Activated CD4-positive, alpha-beta T cell treated with anti-CD3 and anti-CD28 coated beads, Interleukin-2, amount 50 U/mL, for 1 hour (primary cell): ENCODE measurements at places on chromosomes 7 and 10.

- DNase-seq = no peak
Measured at GRCh38 chr10:131451407-131452015, 140.0 kb upstream of the TCERG1L start.

- no peak for DNase-seq
Measured at GRCh38 chr7:153408360-153409335, 643.5 kb upstream of the DPP6 start.

GRCh38 chr7:112286250-112287086, 80.0 kb downstream of the ZNF277 start:
- DNase-seq = no peak

GRCh38 chr10:101536800-101537199, 51.3 kb downstream of the POLL start:
- DNase-seq = no peak

- DNase-seq = no peak
Measured at GRCh38 chr7:118615-119391, 73.6 kb upstream of the FAM20C start.

DNA sequence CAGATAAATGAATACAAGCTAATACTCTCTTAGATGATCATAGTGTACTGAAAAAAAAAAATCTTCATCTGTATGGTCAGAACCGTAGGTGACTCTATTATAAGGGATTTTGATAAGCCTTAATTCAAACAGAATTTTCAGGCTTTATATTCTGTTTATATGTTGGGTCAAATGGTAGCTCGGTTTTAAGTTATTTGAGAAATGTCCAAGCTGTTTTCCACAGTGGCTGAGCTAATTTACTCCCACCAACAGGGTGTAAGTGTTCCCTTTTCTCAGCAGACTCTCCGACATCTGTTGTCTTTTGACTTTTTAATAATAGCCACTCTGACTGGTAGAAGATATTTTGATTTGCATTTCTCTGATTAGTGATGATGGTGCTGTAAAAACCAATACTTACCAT, 328.8 kb upstream of the MAGI2 start:
- no peak for DNase-seq

GRCh38 chr7:135194494-135195095, 16.7 kb downstream of the WDR91 start:
- DNase-seq = no peak

GRCh38 chr10:84292502-84292901, 35.9 kb upstream of the CCSER2 start:
- DNase-seq = no peak

GRCh38 chr7:114755856-114756255, 166.0 kb upstream of the MDFIC start:
- DNase-seq = no peak

DNA sequence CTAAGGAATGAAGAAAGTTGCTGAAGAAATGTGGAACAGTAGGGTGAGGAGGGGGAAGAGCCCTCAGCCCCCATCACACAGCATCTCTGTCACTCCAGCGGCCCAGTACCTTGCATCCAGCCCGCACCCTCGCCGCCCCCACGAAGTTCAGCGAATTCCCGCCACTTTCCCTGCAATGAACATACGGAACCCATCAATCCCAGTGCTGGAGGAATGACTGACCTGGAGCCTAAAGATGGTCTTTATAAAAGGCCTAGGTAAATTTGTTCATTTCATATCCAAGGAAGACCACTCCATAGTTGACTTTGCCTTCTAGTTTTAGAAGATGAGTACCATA, 779 bp upstream of the KIF5B start:
- DNase-seq = no peak

- no peak for DNase-seq
Measured at GRCh38 chr10:3749600-3749999, 35.4 kb downstream of the KLF6 start.

DNA sequence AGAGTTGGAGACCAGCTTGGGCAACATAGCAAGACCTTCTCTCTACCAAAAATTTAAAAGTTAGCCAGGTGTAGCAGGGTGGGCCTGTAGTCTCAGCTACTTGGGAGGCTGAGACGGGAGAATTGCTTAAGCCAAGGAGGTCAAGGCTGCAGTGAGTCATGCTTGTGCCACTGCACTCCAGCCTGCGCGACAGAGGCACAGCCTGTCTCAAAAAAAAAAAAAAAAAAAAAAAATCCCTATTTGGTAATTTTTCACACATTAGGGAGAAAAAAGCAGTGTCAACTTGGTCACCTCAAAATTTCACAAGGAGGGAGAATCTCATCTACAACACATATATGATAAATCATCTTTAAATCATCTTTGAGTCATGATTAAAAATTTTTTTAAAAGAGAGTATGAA, 6.4 kb upstream of the ZNF398 start:
- no peak for DNase-seq

DNA sequence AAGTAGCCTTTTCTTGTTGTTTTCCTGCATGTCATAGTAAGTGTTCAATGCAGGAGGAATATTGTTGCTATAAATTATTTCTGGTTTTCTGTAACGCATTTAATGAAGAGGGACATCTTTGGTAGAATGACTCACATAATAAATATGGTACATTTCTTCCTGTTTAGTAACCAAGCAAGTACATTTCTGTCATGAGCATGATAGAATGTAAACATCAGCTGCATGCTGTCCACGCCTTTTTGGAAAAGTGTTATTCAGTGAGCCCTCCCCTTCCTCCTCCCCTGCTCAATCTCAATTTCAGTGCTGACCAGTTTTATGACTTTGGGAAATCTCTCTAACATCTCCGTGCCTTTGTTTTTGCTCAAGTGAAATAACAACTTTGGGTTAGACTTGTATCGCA, 664.0 kb downstream of the XPNPEP1 start:
- no peak for DNase-seq

GRCh38 chr7:47582764-47583738, 1.1 kb upstream of the TNS3 start:
- no peak for DNase-seq

DNA sequence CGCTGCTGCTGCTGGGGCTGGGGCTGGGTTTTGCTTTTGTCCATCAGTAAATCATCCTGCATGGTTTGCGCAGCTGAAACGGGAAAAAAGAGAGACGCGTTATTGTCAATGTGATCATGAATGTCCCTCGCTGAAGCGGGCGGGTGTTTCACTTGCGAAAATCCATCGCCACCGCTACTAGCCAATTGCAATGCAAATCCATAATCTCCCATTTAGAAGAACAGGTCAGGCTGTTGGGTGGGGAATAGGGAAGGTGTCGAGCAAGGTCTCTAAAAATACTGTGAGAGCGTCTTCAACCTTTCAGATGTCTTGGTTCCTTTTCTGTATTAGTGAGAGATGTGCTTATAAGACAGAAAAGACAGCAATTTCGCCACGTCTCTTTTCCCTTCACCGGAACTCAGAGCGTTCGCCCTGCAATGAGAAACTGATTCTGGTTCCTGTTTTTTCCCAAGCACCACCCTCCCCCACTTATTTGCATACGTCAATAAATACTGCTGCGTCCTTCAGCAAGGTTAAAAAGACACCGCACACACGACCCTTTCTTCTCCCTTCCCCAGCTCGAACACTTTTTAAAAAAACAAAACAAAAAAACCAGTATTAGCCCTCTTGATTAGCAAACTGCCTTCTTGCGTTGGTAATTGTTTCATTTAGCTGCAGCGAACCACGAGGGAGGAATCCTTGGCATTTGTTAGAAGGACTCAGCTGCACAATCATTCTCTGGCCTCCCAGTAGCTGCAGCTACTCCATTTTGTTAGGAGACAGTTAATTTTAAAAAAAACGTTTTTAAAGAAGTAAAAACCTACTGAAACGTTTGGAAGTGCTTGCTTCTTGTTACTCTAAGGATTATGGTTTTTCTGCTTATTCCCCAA, 50.4 kb downstream of the CPEB3 start:
- no peak for DNase-seq

DNA sequence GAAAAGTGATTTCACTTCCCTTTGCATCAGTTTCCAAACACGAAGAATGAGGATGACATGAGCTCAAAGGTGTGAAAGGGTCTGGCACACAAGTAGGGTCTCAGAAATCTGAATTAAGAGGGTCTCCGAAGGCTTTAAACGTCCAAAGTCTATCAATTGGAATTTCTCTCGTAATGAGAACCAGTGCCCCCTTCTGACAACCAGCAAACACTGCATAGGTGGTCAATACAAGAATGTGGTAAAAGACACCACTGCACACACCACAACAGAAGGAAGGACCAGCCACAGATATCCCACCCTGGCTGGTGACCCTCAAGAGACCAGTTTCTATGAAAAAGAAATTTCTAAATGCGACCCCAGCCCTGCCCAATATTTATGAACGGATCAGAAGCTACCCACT, 78.1 kb downstream of the CALN1 start:
- no peak for DNase-seq

DNA sequence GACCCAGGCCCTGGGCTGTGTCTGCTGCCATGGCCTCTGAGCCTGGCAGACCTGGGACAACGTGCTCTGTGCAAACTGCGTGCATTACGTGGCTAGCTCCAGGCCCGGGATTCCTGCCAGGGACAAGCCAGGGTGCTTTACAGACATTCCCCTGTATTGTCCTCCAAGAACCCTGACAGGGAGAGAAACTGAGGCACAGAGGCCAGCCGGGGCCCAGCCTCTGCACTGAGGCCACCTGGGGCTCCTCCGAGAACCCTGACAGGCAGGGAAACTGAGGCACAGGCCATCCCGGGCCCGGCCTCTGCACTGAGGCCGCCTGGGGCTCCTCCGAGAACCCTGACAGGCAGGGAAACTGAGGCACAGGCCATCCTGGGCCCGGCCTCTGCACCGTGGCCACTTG, 64.9 kb downstream of the CFAP46 start:
- DNase-seq = no peak

GRCh38 chr10:95242581-95243317, 48.1 kb downstream of the PDLIM1 start:
- DNase-seq = no peak
